ENCODE measurements at places on chromosomes 7 and 10. TPM values are rescaled to one million over a fixed set of nuclear protein-coding genes. Genes with fewer than 3 reads are reported as not detected.
A peak's percentile ranks its signal among the peaks of the same experiment; 100 is the strongest.

Gene OR2A7
- 9.5 TPM for total RNA-seq

GRCh38 chr10:117472872-117473271 is 69.7 kb upstream of the EMX2 start:
- DNase-seq: no peak

- no peak for DNase-seq
Measured at GRCh38 chr10:57168611-57169240, 807.7 kb upstream of the ZWINT start.

DNA sequence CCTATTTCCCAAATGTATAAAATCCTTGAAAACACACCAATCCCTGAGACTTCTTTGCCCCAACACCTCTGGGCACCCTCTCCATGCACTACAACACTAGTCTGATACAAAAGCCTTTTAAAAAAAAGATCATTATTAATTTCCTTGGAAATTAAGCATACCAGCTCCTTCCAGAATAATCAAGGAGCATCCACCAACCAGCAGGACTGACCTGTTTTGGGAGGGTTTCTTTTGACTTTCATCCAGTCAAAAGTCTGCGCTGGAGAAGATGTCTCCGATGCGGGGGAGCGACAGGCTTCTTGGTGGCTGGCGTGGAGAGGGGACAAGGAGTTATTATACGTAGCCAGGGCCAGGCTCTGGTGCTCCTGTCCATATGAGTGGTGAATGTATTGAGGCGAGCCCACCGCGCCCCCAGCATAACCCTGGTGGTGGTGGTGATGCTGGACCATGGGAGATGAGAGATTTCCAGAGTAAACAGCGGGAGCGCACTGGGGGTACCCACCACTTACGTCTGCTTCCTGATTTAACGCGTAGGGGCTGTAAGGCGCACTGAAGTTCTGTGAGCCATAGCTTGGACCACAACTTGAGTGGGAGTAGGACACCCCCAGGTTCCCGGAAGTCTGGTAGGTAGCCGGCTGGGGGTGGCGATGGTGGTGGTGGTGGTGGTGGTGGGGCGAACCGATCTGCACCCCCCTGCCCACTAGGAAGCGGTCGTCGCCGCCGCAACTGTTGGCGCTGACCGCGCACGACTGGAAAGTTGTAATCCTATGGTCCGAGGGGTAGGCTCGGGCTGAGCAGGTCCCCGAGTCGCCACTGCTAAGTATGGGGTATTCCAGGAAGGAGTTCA is 527 bp downstream of the HOXA1 start:
- peak; percentile 36 for DNase-seq

Gene ASAH2
- total RNA-seq: 1.2 TPM

GRCh38 chr10:17609523-17610079 is 7.6 kb downstream of the HACD1 start:
- DNase-seq: no peak

DNA sequence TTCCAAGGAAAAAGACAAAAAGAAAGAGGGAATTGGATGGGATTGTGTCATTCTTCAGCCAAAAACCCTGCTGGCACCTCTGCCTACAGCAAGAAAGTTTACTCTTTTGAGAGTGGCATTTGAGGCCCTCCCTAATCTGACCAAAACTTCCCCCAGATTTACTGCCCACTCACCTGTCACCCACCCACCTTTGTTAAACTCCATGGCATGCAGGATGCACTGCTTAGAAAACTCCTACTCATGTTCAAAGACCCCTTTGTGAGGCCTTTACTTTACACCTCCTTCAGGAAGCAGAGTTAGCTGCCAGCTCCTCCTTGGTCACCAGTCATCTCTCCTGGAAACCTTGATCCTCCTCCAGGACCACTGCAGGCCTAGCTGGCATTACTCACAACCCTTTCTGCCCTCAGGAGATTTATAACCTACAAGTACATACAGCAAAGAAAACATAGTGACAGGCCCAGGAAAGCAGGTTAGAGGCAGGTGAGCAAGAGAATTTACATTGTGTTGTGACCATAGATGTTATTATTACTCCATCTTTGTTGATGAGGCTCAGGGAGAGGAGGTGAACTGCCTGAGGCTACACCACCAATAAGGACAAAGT is 10.3 kb upstream of the PLAC9 start:
- peak; percentile 63 for DNase-seq

Gene MMRN2
- total RNA-seq: 11.5 TPM

DNA sequence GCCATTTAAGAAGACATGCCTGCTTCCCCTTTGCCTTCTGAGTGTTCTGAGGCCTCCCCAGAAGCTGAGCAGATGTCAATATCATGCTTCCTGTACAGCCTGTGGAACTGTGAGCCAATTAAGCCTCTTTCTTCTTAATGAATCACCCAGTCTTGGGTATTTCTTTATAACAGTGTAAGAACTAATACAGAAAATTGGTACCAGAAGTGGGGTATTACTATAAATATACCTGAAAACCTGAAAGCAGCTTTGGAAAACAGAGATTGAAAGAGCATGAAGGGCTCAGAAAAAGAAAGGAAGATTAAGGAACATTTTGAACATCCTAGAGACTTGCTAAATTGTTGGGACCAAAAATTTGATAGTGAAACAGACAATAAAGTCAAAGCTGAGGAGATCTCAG is 12.0 kb upstream of the RNF32 start:
- DNase-seq: no peak

Gene LIPN
- not detected for total RNA-seq

- DNase-seq: no peak
Measured at GRCh38 chr7:28778786-28779185, 179.3 kb downstream of the TRIL start.

Gene ARHGEF35
- total RNA-seq: 15.7 TPM

- no peak for DNase-seq
Measured at GRCh38 chr10:70317272-70317942, 33.6 kb upstream of the NPFFR1 start.

- DNase-seq: peak; percentile 30
Measured at GRCh38 chr7:128938544-128939074, 882 bp downstream of the IRF5 start.

Gene INHBA
- 58.8 TPM for total RNA-seq

DNA sequence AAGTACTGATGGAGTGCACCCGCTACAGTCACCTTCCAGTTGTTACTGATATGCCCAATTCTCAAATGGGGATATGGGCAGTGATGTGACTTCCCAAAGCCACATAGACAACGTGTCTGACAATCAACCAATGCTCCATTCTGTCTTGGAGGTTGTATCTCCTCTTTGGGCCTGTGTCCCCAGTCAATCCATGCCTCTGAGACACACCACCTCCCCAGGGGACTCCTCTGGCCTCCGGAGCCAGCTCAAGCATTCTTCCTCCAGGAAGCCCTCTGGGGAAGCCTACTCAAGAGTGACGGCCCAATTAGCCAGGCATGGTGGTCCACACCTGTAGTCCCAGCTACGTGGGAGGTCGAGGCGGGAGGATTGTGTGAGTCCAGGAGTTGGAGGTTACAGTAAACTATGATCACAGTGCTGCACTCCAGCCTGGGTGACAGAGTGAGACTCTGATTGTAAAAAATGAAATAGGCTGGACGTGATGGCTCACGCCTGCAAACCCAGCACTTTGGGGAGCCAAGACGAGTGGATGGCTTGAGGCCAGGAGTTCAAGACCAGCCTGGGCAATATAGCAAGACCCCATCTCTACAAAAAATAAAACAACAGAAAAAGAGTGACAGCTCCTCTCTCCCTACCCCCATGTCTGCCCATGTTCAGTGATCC is 99.5 kb upstream of the TNRC18 start:
- DNase-seq: no peak

DNA sequence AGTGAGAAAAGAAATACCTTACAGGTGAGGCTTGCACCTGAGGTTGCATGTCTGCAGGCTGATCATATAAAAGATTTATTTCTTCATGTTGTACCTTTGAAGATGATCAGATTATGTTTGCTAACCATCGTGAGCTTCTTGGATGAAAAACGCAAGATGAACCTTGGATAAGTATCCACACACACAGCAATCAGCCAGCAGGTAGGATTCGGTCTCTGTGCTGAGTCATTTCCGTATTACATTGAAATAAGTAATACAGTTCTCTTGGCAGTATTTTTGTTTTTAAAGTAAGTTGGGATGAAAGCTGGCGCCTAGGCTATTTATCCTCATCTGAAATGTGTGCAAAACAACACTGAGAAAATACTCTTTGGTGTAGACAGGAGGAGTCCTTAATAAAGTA is 109.0 kb upstream of the PRKCQ start:
- DNase-seq: no peak

Gene COPS6
- 100 TPM for total RNA-seq

DNA sequence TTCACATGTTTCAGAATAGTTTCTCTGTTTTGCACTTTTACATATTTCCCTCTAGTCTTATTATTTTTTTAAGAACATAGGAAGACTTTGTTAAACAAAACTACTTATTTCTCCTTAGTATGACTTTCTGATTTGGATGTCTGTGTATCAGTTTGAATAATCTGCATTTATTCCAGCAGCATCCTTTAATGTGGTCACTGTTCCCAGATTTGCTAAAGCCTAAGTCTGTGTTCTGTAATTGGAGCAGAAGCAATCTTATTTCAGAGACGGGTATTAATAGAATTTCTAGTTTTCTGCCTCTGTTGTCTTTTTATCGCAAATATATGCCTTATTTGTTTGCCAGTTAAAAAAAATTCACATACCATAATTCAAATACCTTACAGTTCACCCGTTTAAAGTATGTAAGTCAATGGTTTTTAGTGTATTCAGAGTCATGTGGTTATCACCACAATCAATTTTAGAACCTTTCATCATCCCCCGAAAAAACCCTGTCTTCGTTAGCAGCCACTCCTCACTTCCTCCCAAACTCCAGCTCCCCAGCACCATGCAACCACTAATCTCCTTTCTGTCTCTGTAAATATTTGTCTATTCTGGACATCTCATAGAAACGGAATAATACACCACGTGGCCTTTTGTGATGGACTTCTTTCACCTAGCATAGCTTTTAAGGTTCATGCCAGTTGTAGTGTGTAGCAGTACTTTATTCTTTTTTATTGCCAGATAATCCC is 58.7 kb downstream of the INPP5F start:
- DNase-seq: no peak

Data from mammary epithelial cell (primary cell).